ENCODE measurements at places on chromosomes 12 and 14.

GRCh38 chr12:24561882-24562770 lies 386.8 kb downstream of the BCAT1 start:
- DNase-seq = peak; percentile 18

- DNase-seq = peak; percentile 69
Observed at GRCh38 chr14:106564058-106564643, 1037.8 kb downstream of the TMEM121 start.

- no peak for DNase-seq
Observed at GRCh38 chr14:77605392-77605972, 11.0 kb downstream of the SPTLC2 start.

DNA sequence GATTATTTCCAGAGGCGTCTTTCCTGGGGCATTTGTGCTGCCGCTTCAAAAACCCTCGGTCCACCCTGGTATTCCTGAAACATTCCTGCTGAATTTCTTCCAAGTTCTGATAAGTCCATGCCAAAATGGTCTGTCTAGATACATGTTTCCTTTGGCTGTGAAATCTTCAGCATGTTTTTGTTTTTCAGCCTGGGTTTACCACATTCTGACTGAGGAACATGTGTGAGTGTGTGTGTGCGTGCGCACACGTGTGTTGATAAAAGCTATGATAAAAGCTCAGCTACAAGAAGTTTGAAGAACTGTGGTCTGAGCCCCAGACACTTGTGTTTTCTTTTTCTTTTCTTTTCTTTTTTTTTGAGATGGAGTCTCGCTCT lies 22.4 kb downstream of the ANKRD9 start:
- no peak for DNase-seq

DNA sequence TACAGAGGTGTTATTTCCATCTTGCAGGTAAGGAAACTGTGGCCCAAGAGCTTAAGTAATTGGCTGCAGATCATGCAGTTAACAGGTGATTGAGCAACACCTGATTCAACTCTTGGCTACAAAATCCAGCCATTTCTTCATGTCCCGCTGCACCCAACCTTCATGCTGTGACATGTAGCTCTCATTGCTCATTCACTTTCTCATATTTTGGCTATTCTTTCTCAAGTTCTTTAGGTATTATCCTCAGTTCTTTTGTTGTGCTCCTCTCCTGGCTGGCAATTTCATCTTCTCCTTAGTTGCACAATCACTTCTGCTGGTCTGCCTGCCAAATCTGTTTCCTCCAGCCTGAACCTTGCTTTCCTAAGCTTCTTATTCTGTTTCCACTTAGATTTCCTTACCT lies 300.8 kb downstream of the SSPN start:
- DNase-seq = no peak

DNA sequence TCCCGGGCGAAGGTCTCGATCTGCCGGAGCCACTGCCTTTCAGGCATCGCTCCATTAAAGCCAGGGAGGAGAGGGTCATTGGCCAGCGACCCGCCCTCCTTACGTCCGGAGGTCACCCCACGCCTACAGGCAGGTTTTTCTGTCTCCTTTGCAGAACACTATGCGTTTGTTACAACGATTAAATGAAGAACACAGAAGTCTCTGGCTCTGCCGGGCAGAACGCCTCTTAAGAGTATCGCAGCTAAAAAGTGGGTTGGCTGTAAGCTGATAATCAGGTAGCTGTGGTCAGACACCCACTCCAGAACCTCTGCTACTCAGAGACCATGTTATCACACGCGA lies 15.0 kb downstream of the OTX2 start:
- DNase-seq = no peak

- DNase-seq = no peak
Observed at GRCh38 chr12:28827861-28828260, 321.2 kb upstream of the FAR2 start.

DNA sequence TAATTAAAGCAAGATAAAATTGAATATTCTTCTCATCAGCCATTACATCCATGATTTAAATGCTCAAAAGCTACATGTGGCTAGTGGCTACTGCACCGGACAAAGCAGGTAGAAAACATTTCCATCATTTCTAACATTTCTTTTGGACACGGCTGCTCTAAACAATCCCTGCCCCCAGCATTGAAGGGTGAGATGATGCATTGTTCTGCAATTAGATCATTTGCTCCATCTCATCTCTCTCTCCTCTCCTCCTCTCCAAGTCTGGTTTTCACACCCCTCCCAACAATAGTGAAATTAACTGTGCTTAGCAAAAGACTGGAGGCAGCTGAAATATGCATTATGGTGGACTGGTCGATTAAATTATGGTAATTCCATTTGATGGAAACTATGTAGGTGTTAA lies 288.5 kb downstream of the KSR2 start:
- DNase-seq = no peak

All from suppressor macrophage (primary cell).